ENCODE measurements at places on chromosomes 6 and 20.

GRCh38 chr6:13156381-13156780 is 172.0 kb downstream of the TBC1D7 start:
- no peak for DNase-seq

DNA sequence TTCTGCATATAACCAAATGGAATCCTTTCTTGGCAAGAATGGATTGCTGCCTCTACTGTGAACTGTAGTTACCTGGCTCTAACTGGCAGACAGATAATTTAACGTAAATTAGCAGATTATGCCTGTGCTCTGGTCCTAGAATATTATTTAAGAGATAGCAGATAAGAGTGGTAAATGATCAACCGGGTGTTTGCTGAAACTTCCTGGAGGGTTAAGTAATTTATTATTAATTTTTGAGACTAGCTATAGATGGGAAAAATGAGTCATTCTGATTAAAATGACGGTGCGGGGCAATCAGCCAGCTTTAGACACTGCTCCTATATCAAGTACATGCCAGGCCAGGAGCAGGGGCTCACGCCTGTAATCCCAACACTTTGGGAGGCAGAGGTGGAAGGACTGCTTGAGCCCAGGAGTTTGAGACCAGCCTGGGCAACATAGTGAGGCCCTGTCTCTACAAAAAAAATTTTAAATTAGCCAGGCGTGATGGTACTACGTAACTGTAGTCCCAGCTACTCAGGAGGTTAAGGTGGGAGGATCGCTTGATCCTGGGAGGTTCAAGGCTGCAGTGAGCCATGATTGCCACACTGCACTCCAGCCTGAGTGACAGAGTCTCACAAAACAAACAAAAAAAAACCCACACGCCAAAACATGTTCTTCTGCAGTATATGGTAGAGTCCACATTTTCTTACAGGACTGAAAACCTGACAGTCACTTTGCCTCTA is 22.6 kb downstream of the B4GALT5 start:
- DNase-seq: no peak

GRCh38 chr20:3353646-3354045 is 53.8 kb downstream of the DNAAF9 start:
- no peak for DNase-seq

GRCh38 chr20:54123587-54124180 is 50.1 kb downstream of the CYP24A1 start:
- no peak for DNase-seq

- DNase-seq: peak; percentile 8
Measured at GRCh38 chr20:23419995-23420901, 1.0 kb downstream of the NAPB start.

GRCh38 chr20:20196610-20197009 is 144.3 kb downstream of the CFAP61 start:
- no peak for DNase-seq

GRCh38 chr6:151070631-151071051 is 169.1 kb upstream of the AKAP12 start:
- DNase-seq: no peak

DNA sequence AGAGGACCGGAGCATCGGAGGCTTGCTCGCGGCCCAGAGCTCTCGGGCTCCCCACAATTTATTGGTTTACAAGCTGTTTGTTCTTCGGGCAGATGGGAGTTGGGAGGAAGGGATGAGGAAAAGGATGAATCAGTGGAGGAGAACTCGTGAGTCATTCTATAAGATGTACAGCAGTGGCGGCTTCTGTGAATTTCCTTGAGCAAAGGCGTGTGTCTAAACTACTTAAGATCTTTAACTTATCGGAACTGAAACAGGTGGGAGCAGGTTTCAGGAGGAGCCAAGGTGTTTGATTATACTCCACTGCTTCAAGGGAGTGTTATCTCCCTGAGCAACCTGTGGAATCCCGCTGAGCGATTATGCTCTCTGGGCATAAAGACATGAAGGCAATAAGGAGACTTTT is 50.5 kb upstream of the IBTK start:
- DNase-seq: no peak

GRCh38 chr6:54267798-54268197 is 40.4 kb upstream of the TINAG start:
- no peak for DNase-seq

- DNase-seq: no peak
Measured at GRCh38 chr20:36203861-36204260, 32.4 kb upstream of the AAR2 start.

DNA sequence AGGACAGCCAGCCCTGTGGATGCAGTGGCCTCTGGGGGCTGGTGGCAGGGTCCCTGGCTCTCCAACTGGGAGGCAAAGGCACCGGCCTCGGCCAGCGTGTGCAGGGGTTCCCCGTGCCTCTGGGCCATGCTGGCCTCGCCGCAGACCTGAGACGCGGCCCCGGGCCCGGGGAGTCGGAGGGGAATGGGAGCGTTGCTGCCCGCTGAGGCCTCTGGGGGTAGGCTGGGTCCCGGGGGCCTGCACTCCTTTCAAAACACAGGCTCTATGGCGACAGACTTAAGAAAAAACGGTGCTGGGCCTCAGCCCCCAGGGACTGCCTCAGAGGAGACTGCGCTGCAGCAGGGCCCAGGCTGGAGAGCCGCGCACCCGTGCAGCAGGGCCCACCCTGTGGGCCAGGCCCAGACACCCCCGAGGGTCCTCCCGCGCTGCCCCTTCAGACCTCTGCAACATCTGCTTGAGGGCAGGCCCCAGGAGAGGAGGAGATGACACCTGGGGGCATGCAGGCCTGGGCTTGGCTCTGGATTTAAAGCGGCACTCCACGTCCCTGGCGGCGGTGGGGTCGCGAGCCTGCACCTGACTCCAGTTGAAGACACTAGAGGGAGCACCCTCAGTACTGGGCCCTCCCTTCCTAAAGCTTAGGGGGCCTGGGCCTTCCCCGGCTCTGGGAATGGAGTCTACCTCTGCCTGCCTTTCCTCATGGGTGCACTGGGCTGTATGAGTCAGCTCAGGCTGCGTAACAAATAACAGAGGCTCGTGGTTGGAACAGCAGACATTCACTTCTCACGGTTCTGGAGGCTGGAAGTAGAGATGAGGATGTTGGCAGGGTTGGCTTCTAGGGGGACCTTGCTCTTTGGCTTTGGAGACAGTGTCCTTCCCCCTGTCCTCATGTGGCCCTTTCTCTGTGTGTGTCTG is 117.4 kb upstream of the RPS6KA2 start:
- DNase-seq: no peak

DNA sequence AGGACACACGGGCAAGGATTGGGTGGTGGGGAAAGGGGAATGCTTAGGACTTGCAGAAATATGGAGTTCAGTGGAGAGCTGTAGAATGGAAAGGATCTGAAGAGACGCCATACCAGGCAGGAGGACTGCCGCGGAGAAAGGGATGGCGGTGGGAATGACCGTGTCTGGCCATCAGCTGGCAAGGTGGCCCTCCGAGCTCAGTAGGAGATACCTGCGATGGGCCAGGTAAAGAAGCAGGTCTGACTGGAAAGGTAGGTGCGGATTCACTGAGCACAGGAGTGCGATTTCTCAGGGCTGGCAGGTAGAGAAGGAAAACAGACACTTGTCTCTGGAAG is 26.0 kb downstream of the PCK1 start:
- DNase-seq: no peak

- no peak for DNase-seq
Measured at GRCh38 chr20:32681175-32682084, 7.7 kb upstream of the C20orf203 start.

GRCh38 chr20:58990651-58991445 is 9.8 kb downstream of the NELFCD start:
- DNase-seq: no peak

- DNase-seq: peak; percentile 48
Measured at GRCh38 chr20:41147767-41148191, 10.4 kb downstream of the PLCG1 start.

GRCh38 chr20:57415771-57416170 is 24.6 kb downstream of the RBM38 start:
- no peak for DNase-seq

DNA sequence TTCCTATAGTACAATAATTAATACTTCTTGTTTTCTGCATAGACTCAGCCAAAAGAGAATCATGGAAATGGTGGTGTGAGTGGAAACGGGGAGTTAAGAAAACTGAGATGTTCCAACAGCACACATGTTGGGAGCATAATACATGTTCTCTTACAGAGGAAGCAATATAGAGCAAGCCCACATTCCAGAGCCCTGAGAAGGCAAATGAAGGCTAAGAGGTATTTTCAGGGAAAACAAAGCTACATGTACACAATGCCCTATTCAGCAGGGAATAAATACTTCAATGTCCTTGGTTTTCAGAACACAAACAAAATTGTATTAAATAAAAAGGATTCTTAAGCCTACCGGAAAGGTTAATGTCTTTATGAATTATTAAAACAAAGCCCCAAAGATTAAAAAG is 35.1 kb upstream of the SMIM8 start:
- DNase-seq: no peak

DNA sequence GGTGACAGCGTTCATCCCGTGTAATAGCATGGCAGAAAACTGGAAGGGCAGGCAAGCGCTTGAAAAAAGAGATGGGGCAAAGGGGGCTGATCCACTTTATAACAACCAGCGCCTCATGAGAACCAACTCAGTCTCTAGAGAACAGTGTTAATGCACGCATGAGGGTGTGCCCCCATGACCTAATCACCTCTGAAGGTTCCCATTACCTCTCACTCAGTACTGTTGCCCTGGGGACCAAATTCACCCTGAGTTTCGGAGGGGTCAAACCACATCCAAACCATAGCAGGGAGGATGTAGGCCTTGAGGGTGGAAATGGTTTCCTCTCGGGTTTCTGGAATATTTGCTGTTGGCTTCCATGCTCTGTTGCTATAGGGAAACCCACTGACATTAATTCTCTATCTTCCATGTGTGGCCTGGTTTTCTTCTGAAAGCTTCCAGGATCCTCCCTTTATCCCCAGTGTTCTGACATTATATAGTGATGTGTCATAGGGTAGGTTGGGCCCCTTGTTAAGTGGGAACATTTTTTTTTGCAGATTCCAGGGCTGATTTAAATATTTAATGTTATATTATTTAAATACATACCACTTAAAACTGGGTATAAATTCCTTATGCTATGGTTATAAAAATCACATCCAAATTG is 65.2 kb downstream of the PPP1R14C start:
- DNase-seq: no peak

DNA sequence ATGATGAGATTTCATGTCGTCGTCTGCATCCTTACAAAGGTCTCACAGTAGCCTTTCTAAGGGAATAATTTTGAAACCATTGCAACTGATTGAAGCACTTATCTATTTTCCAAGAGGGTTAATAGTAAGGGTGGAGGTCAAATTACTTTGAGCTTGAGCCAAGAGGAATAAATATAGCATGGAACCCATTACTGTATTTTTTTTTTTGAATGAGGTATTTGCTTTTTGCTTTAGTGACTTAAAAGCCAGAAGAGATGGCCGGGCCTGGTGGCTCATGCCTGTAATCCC is 78.3 kb downstream of the SCAND1 start:
- no peak for DNase-seq

- DNase-seq: no peak
Measured at GRCh38 chr6:18820725-18821124, 433.6 kb downstream of the RNF144B start.

DNA sequence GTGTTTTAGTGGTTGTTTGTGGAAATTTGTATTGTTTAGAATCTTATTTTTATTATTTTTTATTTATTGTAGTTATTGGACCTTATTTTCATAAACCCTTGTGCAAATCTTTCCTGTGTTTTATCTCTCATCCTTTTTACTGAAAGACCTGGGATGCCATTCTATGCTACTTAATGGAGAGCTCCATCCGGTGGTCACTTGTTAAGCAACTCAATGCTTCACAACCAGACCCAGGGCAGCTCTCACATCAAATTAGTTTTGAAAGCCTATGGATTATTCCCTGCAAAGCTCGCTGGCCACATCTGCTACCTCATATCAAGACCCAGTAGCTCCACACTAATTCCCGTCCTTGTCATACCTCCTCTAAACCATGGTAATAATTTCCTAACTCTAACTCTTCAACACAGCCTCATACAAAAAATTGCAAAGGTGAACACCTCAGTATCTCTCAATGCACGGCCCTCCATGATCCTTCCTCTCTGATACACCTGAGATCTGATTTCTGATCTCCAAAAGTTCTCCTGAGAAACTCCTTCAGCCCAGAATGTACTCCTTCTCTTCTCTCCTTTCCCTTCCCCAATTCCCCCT is 296.6 kb upstream of the MANEA start:
- no peak for DNase-seq

DNA sequence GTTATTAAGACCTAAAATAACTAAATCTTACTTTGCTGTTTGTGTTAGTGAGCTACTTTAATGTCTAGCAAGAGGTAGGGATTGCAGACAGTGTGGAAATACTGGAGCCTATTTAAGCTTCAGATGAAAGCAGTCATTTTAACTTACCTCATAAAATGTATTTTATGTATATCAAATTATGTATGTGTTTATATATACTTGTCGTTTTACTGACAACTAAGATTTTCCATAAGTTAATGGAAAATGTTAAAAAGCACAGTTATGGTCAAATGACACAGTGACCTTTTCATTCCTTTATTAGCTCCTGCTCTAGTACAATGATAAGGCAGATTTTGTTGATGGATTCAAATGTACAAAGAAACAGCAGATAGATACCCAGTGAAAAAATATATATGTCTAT is 34.6 kb downstream of the QKI start:
- DNase-seq: no peak

DNA sequence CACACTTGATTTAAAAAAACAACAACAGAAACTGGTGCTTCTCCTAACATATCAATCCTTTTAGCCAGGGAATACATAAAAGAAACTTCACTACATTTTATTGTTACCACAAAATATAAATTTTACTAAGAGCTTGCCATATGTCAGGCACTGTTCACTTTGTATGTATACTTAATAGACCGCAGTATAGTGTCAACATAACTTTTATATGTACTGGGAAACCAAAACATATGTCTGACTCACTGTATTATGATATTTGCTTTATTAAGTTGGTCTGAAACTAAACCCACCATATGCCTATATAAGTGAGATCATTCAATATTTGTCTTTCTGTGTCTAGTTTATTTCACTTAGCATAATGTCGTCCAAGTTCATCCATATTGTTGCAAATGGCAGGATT is 108.4 kb downstream of the KLHL32 start:
- no peak for DNase-seq

DNA sequence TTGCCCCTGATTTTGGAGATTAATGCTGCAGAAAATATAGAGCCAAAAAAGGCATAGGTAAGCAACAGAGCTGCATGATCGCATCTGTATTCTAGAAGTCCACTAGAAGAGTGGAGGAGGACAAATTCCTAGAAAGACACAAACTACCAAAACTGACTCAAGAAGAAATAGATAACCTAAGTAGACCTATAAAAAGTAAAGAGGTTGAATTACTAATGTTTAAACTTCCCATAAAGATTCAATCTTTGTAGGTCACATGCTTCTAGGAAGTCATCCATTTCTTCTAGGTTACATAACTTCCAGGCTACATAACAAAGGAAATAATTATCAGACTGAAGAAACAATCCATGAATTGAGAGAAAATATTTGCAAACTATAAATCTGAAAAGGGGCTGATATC is 84.4 kb downstream of the JPH2 start:
- DNase-seq: no peak

- no peak for DNase-seq
Measured at GRCh38 chr6:39016839-39017546, 31.6 kb upstream of the GLP1R start.
